ENCODE measurements at places on chromosomes 2 and 18.

GRCh38 chr2:203583701-203584100 is 48.6 kb upstream of the RAPH1 start:
- DNase-seq, result peak; percentile 74

DNA sequence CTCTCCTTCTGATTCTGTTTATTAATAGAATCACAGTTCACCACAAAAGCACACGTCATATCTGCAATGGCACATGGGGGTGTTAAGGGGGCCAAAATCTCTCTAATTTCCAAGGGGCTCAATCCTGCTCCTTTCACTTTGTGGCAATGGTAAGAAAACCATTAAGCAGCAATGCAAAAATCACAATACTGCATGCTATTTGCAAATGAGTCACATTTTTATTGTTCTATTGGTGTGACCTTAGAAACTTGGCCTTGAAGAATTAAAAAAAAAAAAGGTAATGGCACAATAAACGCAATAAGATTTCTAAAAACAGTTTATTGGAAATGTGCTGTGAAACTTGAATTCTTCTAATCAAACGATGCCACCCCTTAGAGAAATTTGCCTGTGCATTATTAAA is 251.5 kb downstream of the ZNF521 start:
- no peak for DNase-seq

GRCh38 chr2:29213888-29214291 is 98.7 kb downstream of the CLIP4 start:
- peak; percentile 43 for DNase-seq

DNA sequence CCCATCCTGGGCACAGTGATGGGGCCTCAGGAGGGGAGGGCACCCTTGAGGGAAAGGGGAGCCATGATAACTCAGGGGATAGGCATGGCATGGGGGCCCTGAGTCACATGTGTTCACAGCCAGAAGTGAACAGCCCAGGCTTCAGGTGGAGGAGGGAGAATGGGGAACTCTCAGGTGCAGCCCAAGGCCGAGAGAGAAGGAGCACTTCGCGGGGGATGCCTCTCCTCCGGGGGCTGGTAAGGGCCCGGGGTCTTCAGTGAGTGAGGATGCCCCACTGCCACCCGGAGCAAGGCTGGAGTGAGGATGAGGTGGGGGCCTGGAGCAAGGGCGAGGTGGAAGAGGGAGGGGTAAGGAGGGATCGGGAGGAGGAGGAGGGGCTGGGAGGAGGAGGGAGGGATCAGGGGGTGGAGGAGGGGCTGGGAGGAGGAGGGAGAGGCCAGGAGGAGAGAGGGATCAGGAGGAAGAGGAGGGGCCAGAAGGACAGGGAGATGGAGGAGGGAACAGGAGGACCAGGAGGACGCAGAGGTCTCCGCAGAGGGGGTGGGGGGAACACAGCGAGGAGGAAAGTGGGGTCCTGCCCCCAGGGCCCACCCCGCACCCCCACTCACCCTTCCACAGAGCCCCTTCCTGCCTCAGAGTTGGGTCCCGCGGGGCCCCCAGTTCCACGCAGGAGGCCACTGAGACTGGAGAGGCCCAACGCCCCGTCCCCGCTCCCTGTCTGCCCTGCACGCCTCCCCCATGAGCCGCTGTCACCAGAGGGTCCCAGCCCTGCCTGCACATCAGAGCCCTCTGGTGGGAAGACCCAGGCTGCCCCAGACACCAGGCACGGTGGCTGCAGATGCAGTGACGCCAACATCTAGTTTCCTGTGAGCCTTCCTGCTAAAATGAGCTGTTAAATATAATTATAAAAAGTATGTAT is 42.8 kb downstream of the RAMP1 start:
- DNase-seq, result no peak

GRCh38 chr18:65725251-65726050 is 25.4 kb upstream of the CDH7 start:
- no peak for DNase-seq

DNA sequence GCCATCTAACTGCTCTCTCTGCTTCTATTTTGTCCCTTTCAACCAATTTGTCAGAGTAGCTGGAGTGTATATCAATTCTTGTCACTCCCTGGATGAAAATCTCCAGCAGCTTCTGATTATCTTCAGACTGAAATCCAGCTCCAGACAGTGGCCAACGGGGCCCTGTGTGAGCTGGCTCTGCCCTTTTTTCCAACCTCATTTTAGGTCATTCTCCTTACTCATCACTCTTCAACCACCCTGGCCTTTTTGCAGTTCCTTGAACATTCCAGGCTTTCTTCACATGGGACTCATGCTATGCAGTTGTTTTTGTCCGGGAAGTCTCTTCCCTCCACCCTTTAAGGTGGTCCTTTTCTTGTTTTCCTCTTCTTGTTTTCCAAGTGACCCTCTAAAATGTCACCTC is 15.4 kb upstream of the FAP start:
- peak; percentile 71 for DNase-seq

GRCh38 chr18:59959606-59960005 is 59.8 kb downstream of the PMAIP1 start:
- DNase-seq, result no peak

- DNase-seq, result peak; percentile 87
These were observed 54.5 kb downstream of the SCN2A start for GRCh38 chr2:165293440-165294420.

GRCh38 chr18:3605486-3605952 is 155.5 kb downstream of the TGIF1 start:
- no peak for DNase-seq

- peak; percentile 37 for DNase-seq
These were observed 393.8 kb upstream of the LYPD1 start for GRCh38 chr2:133063775-133064174.

DNA sequence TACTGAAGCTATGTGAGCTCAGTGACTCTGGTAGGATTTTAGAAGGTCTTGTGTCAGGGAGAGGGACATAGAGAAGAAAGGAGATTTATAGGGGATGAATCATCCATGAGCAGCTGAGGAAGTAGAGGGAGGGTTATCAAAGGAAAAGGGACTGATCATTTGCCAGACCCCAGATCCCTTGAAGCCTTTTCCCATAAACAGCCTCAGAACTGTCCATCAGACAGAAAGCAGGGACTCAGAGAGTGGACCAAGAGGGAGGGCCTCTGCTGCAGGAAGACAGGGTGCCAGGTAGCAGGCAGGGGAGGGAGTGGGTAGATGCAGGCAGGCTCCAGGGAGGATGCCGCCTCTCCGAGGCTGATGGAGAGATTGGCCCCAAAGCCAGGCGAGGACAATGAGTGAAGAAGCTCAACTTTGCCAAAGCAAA is 133.9 kb downstream of the TNS1 start:
- DNase-seq, result peak; percentile 71

- peak; percentile 54 for DNase-seq
These were observed 7.7 kb downstream of the HOXD3 start for GRCh38 chr2:176164611-176165369.

- DNase-seq, result no peak
These were observed 195.0 kb downstream of the GCA start for GRCh38 chr2:162538967-162539366.

DNA sequence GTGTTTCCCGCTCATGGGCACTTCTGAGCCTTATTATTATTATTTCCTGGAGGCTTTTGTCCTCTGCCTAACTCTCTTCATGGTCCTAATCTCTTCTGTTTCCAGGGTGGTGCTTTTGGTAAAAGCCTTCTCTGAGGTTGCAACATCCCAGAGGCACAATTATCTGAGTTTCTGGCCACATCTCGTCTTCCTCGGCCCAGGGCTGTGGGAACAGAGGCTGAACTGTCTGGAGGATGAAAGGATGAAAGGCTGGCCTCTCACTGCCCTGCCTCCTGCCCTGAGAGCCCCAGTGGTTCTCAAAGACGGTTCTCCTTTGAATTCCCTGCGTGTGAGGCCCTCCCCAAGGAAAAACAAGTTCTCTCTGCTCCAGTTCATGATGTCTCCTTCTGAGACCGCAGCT is 13.8 kb downstream of the GYPC start:
- DNase-seq, result no peak

- DNase-seq, result no peak
These were observed 137.9 kb upstream of the VRK2 start for GRCh38 chr2:57908736-57909161.

GRCh38 chr18:50518787-50519546 is 40.9 kb upstream of the MAPK4 start:
- no peak for DNase-seq

DNA sequence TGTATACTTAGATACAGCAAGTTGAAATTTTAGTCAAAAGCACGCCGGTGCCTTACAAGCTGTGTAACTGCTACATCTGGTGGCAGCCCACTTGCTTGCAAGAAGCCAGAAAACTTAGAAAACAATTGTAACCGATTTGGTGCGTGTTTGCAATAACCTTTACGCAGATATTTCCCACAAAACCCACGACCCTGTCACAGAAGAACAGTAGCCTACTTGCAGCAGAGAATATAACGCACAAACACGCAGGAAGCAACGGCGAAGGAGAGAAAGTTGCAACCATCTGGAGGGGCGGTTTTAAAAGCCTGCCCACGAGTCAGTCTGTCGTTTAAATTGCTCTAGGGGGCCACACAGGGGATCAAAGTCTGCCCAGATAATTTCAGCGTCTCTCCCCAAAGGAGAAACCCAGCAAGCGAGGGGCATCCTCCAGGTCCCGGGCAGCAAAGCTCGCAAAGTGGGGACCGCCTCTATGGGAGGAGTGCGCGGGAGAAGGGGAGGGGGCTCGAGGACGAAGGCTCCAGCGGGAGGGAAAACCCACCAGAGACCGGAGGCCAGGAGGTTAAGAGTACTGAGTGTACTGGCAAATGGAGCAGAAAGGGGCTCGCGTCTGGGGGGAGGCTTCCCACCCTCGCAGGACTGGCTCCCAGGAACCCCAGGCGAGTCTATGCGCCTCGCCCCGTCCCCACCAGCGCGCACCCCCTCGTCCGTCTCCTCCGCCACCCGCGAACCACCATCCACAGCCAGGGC is 1.1 kb downstream of the TLK1 start:
- DNase-seq, result peak; percentile 59

DNA sequence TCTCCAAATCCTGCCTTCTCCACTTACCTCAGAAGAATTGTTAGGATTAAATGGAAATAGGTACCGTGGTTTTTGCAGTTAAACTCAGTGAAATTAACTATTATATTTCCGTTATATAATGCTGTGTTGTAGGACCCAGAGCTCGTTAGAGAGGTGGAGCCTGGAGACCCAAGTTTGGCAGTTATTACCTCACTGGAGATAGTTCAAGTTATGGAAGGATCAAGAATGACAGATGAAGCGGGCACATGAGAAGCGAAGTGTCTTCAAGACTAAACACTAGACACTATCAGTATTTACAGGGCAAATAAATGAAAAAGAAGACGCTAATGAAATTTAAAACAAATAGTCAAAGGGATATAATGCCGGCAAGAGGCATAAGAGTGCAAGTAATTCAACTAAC is 866 bp downstream of the CWC22 start:
- no peak for DNase-seq

GRCh38 chr2:157864857-157865430 is 11.2 kb downstream of the ACVR1 start:
- DNase-seq, result no peak

DNA sequence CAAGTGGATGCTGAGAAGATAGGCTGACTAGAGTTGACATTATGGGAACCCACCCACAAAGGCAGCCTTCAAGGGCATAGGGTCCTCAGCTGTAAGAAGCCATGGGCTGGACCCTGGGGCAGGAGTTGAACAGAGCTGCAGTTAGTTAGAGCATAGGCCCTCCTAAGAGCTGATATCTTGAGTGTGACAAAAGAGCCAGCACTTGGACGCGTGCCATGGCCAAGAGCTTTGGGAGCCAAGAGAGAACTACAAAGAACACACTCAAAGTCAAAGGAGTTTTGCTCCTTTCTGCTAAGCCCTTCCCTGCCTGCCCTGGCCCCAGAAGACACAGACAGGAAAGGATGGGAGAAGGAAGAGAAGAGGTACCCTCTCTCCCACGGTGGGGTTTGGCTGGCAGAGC is 29.9 kb upstream of the AGAP1 start:
- DNase-seq, result no peak

- no peak for DNase-seq
These were observed 170.7 kb downstream of the TTC32 start for GRCh38 chr2:19731037-19731436.

- no peak for DNase-seq
These were observed 33.5 kb upstream of the SPRED2 start for GRCh38 chr2:65465857-65466256.

GRCh38 chr2:67955748-67956603 is 106.8 kb downstream of the C1D start:
- no peak for DNase-seq

- no peak for DNase-seq
These were observed 1257.8 kb upstream of the NRXN1 start for GRCh38 chr2:52289741-52290140.

- no peak for DNase-seq
These were observed 39.7 kb downstream of the DHX57 start for GRCh38 chr2:38835990-38836389.

GRCh38 chr2:153470867-153471266 is 7.7 kb downstream of the RPRM start:
- DNase-seq, result no peak

GRCh38 chr2:62686012-62686685 is 19.4 kb upstream of the EHBP1 start:
- DNase-seq, result no peak

DNA sequence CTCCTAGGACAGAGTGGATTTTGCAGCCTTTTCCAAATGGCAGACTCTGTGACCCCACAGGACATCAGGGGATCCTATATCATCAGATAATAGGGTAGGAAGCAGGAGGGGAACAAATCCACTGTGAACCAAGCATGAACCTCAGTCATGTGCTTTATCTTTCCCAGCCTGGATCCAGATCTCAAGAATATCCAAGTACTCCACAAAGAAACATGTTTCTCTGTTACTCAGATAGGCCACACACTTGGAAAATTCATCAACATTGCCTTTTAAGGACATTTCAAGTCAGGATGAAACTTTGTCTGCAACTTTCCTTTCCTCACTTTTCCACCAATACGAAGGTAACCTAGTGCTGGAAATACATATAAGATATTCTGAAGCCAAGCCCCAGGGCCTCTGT is 85.8 kb downstream of the RDH14 start:
- peak; percentile 53 for DNase-seq

- no peak for DNase-seq
These were observed 205.8 kb downstream of the SPAG16 start for GRCh38 chr2:213490087-213490486.

DNA sequence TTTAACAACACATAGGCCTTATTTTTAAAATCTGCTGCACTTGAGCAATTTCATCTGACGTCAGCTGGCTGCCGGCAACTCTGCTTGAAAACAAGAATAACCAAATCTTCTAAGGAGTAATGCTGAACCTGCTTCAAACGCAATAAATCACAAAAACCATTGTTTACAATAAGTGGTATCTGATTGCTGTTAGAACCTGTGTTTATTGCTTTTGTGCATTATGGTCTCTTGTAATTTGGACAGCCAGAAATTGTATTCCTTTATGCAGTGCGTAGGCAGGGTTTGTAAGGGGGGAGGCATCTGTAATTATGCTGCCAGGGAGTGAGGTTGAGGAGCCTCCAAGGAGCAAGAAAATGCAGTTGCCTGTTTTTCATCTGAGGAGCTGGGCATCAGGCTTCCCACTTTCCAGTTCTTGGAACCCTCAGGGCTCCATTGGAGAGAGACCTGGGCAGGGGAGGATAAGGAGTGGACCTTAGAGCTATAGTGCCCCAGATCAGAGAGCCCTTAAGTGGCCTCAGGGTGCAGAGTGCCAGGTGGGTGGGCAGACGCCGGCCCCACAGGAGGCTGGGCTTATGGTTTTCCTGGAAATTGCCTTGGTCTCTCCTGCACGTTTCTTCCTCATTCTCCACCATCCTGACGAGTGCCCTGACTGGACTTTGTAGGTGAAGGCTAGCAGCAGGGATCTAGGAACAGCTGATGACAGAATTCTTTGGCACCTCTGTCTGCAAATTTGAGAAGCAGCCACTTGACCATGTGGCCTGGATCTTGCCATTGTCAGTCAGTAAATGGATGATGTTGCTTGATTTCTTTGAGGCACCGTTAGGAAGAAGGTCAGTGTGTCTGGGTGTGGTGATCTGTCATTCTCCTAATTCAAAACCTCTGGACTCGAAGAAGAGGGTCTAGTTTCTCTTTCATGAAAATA is 129.2 kb downstream of the KLHL29 start:
- no peak for DNase-seq
